ENCODE measurements at places on chromosomes 3 and 15. TPM values are rescaled to one million over a fixed set of nuclear protein-coding genes. Genes with fewer than 3 reads are reported as not detected.
A peak's percentile ranks its signal among the peaks of the same experiment; 100 is the strongest.

DNA sequence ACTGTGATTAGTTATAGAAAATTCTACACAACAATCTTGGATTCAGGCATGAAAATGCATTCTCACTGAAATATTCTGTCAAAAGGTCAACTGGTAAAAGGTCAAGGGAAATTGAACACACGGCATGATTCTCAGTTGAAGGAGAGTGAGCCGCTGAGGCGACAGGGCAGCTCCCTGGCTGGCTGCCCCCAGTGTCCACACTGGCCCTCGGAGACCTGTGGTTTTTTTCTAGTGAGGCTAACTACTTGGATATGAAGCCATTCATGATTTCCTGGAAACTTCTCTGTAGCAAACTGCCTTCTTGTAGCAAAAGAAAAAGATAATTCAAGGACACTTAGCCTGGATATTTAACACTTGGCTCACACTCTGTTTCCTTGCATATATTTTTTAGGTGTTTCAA lies 37.2 kb downstream of the AADACL2 start:
- DNase-seq = peak; percentile 59

GRCh38 chr3:44596621-44597020 lies 11.9 kb downstream of the ZNF660 start:
- no peak for DNase-seq

DNA sequence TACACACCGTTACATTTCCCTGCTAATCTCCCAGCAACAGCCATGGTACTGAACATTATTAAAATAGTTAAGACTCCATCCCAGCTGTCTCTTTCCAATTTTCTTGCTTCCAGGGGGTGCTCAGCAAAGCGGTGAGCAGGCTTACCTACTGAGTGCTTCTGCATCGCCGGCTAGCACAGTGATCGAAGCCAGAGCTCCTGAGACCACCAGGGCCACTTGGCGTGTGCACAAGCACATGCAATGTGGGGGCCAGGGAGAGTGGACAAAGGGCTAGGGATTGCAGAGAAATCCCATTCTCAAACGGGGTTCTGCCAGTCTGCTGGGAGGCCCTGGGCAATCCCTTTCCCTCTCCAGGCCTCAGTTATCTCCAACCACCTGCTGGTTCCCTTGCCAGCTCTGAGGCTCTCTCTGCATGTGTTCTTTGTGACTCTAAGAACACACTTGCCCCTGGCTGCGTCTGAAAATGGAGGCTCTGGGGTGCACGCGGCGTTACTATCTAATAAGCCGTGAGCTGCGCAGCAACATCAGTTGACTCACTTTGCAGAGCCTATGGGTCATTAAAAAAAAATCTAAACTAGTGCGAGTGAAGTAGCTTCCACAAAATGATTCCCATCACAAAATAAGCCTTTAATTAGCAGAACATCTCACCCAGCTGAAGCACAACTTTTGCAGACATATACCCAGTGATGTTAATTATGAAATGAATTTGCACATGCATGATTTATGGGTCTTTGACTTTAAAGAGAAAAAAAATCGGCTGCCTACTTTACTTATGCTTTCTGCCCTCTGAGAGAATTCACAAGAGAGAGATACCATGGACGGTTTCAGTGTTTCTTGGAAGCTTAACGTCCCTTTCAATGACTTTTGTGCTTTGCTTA lies 271.5 kb downstream of the TLE3 start:
- no peak for DNase-seq

DNA sequence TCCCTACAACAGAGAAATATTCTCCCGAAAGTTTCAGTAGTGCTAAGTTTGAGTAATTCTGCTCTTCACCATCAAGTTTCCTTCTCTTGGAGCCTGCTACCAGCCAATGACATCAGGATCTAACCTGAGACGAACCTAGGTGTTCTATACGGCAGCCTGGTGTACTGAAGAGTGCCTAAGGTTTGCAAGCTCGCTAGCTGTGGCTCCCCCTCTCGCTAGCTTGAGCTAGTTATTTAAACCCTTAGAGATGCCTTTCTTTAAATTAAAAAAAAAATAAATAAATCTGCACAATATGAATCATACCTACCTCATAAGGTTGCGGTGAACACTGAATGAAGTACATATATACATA lies 1.4 kb upstream of the COL8A1 start:
- peak; percentile 52 for DNase-seq

CD200R1 gene
- 0.67 TPM for total RNA-seq

CSTA gene
- 1.7 TPM for total RNA-seq

DNA sequence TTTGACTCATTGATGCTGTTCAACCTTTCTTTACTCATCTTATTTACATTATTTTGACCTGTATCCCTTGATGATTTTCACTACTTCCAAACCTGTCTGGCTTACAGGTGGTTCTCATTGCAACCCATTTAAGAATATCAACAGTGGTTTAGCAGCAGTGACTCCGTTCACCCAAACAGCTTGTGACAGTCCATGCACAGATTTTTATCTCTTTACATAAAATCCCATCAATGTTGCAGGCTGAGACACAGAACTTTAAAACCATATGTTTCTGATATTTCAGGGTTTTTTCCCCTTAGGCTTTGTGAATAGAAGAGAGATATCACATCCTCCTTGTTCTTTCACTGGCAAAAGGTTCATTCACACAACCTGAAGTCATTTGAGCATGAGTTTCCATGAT lies 149.1 kb upstream of the CDIN1 start:
- DNase-seq = no peak

GRCh38 chr3:174132006-174132405 lies 727.1 kb upstream of the NAALADL2 start:
- DNase-seq = no peak

- DNase-seq = no peak
Measured at GRCh38 chr3:46640927-46641326, 28.6 kb downstream of the FAM240A start.

GRCh38 chr15:68725736-68726135 lies 95.0 kb downstream of the ANP32A start:
- DNase-seq = no peak

- no peak for DNase-seq
Measured at GRCh38 chr3:48423883-48424695, 5.8 kb downstream of the PLXNB1 start.
